SHP77 (cell line): ENCODE measurements at places on chromosomes 1 and 21.

DNA sequence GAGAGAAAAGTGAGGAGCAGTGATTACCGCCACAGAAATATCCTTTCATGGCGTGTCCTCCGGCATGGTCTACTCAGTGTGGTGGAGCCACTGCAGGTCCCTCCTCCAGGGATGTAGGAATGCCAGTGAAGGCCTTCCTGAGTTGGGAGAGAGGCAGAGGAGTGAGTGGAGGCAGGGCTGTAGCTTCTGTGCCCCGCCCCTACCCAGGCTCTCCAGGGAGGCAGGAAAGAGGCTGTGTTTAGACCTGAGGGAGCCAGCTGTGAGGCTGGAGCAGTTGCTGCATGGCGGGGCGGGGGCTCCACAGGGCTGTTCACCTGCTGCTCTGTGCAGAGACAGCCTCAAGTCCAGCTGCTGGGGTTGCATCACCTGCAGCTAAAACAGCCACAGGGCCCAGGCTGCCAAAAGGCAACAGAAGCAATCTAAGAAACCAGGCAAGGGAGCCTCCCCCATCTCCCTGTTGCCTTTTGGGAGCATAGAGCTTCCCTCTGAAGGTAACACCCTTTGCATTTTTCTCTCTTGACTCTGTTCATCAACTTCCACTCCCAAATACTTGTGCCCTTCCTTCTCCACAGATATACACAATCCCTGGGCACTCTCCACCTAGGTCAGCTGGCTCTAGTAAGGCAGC lies 801 bp upstream of the ANXA9 start:
- DNase-seq: peak; percentile 99

DNA sequence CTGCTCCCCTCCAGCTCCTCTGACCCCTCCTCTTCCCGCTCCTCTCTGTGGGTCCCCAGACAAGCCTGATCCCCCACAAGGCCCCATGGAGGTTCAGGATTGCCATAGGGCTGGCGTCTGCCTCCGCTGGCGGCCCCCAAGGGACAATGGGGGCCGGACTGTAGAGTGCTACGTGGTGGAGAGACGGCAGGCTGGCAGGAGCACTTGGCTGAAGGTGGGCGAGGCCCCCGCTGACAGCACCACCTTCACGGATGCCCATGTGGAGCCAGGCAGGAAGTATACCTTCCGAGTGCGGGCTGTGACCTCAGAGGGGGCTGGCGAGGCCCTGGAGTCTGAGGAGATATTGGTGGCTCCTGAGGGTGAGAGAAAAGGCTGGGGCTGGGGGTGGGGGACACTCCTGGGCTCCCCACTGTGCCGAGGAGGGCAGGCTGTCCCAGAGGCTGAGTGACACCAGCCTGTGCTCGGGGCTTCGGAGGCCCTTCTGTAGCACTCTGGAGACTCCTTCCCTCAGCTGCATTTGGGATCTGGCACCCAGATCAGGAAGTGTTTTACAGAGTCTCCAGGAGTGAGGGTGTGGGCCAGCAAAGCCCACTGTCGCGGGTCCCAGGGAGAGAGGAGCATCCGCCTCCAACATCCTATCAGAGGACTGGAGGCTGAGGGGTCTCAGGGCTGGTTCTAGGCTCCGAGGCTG lies 25.9 kb downstream of the IGFN1 start:
- DNase-seq: no peak

DNA sequence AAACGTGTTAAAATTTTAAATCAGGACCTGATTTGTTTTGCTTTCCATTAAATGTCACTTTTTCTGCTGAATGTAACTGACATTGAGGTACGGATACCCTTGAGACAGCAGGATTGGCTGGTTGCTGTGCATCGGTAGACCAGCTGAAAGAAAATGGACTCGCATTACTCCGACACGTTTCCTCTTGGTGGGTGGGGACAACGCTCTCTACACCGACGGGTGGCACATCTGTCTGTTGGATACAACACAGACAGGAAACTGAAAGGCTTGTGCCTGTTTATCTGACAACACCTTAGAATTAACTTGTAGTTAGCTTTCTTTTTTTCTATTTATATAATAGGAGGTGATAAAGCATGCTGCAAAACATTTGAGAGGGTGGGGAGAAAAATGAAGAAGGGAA lies 19.4 kb downstream of the PRPF38A start:
- DNase-seq: no peak

DNA sequence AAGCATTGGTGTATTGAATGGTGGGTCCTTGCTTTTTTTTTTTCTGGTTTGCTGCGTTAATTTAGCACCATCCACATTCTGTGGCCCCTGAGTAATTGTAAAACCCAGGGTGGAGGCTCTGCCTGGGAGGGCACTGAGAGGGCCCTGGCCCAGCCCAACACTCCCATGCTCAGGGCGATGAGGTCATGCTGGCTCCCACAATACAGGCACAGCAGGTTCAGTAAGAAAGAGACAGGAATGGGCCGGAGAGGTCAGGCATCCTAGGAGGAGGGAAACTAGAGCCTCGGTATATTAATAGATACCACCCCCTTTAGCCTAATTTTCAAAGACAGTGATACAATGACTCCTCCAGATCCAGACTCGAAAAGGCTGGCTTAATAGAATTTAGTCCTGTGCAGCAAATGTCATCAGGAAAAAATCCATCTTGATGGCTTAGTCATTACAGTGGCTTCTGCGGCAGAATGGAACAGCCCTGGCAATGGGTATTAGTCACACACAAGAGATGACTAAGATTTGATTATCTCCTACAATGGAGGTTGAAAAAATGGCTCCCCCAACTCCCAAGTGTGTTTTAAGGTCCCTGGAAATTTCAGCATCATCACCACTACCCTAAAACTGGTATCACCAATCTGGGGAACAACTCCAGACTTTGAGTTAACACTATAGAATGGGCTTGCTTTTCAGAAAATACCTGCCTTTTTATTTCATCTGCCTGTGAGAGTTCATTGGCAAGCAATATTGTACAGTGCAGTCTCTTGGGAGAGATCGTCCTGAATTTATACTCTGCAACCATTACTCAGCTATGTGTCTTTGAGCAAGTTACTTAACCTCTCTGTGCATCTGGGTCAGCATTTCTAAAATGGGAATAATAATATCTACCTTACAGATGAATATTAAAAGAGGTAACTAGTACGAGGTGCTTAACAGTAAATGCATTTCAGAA lies 43.9 kb upstream of the LYST start:
- DNase-seq: no peak

DNA sequence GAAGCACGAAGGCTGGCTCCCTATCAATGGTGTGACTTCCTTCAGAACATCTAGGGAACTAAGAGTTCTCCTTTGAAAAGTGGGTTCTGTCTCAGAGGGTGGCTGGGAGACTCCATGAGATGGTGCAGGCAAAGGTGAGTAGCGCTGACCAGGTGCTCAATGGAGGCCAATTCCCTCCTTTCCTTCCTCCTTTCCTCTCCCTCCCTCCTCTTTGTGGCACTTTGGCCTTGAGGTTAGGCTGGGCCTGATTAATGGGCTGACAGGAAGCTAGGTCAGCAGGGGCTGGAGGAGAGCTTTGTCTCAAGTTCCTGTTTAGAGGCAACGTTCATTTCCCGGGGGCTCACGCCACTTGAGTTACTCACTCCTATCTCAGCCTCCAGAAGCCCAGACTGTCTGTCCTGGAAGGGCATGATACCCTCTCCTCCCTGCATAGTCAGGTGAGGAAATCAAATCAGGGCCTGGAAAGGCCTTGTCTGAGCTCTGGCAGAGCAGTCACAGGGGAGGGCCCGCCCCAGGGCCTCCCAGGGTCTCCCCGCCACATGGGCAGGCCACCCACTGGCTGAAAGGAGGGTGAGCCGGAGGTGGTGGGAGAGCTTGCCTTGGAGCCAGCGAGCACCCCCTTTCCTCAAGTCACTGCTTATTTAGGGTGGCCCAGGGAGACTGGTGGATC lies 58.4 kb upstream of the SSBP3 start:
- DNase-seq: no peak

- DNase-seq: no peak
These were observed 1.5 kb downstream of the THEMIS2 start for GRCh38 chr1:27873671-27874384.

DNA sequence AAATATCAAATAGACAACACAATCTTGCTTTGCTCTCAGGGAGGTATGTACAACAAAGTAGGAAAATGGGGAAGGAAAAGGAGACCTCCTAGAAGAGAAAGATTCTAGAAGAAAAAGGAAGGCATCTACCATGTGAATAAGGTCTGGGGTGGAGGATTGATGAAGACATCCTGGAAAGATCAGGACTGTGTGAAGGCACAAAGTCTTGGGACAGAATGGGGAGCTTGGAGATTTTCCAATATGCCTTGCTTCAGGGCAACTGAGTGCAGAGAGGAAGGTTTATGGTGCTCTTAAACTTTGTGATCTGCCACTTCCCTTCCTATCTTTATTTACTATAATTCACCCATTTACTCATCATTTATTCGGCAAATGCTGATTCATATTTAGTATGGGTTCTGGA lies 352.0 kb downstream of the PLPP3 start:
- DNase-seq: no peak

- no peak for DNase-seq
These were observed 103.9 kb downstream of the COLGALT2 start for GRCh38 chr1:183933528-183934179.

GRCh38 chr1:236129306-236129705 lies 13.0 kb upstream of the GPR137B start:
- DNase-seq: no peak

GRCh38 chr1:214019499-214019898 lies 31.7 kb downstream of the PROX1 start:
- peak; percentile 39 for DNase-seq
